ENCODE measurements at places on chromosomes 1 and 21. TPM values are rescaled to one million over a fixed set of nuclear protein-coding genes. Genes with fewer than 3 reads are reported as not detected.

WLS gene
- 0.36 TPM for total RNA-seq

SPRR2G gene
- not detected for total RNA-seq

LIN28A gene
- total RNA-seq: 0.59 TPM

KRTAP13-2 gene
- total RNA-seq: not detected

SNAPIN gene
- 25.7 TPM for total RNA-seq

LDLRAP1 gene
- 37.6 TPM for total RNA-seq

LCE2C gene
- total RNA-seq: not detected

HSF2BP gene
- 0.48 TPM for total RNA-seq

KLHDC8A gene
- total RNA-seq: not detected

OR2T29 gene
- 3.4 TPM for total RNA-seq

NPR1 gene
- 0.56 TPM for total RNA-seq

ST6GALNAC3 gene
- total RNA-seq: 0.19 TPM
